Activated naive CD4-positive, alpha-beta T cell treated with anti-CD3 and anti-CD28 coated beads, Interleukin-2, amount 50 U/mL, for 72 hours (primary cell): ENCODE measurements at places on chromosomes 12 and 14. TPM values are rescaled to one million over a fixed set of nuclear protein-coding genes. Genes with fewer than 3 reads are reported as not detected.

DNA sequence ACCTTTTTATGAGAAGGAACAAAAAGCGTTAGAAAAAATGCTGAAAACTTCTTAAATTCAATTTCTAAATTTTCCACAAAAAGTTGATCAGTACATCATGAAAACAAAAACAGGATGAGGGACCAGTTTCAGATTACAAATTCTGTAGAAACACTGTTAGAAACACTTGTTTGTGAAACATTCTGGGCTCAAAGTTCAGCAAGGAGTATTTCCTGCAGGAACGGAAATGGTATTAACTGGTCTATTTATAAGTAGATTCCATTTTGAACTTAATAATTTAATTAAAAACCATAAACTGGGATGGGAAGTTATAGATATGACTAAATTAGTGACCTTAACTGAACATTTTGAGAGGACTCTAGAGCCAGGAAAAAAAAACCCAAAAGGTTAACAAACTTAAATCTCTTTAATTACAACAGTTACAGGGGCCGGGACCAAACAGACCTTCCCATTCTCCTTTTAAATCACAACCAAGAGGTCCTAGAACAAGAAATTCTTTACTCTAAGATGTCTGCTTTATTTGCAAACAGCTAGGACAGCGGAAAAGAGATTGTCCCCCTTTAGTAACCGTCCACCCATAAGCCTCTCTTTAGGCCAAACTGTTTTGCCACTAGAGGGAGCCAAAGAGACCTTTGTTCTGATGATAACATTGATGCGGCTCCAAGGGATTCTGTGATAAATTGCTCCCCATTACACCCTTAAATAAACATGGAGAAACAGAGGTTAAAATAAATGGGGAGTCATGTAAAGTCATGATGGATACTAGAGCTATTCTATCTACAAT lies 69.0 kb upstream of the RERGL start:
- DNase-seq, result peak; percentile 53

- DNase-seq, result no peak
Observed at GRCh38 chr12:43044241-43044640, 454.7 kb upstream of the PRICKLE1 start.

Gene GPR137C
- total RNA-seq, result 0.51 TPM

Gene TAS2R8
- total RNA-seq, result not detected

Gene NANOG
- total RNA-seq, result not detected

- no peak for DNase-seq
Observed at GRCh38 chr12:475286-475685, 15.5 kb downstream of the B4GALNT3 start.

DNA sequence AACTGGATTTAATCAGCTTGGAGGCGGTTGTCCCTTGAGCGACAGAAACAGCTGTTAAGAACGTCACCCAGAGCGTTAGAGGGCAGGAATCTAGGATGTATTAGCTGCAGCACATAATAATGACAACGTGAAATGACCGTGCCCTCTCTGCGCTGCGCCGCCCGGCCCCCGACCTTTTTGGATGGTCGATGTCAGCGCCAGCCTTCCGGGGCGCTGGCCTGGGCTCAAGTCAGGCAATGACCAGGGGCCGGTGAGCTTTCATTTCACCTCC lies 427 bp upstream of the TMEM120B start:
- DNase-seq, result peak; percentile 61

- DNase-seq, result no peak
Observed at GRCh38 chr12:87794854-87795253, 234.3 kb downstream of the C12orf50 start.

- no peak for DNase-seq
Observed at GRCh38 chr12:131049002-131049401, 95.3 kb downstream of the ADGRD1 start.

DNA sequence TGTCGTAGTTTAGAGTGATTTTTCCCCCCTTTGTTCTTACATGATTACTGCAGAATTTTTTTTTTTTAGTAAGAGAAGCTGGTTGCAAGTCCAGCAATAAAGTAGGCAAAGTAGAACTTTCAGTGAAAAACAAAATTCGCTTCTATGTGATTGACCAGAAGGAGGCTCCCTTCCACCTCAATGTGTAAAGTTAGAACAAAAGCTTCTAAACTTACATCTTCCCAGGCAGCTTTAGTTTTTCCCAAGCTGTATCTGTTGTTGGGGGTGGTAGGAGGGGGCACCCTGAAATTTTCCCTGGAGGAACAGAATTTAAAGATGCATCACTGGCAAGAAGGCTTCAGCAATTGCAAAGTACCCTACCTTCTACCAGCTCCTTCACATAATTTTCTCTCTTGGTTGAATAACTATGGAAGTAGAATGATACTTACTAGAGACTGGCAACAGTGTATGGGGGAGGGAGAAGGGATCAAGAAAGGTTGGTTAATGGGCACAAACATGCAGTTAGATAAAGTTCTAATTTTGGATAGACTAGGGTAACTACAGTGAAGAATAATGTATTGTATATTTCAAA lies 87.3 kb upstream of the E2F7 start:
- DNase-seq, result no peak

Gene TOMM20L
- total RNA-seq, result not detected
